ENCODE measurements at places on chromosomes 5 and 9.

- DNase-seq: no peak
These were observed 397.3 kb upstream of the KLF4 start for GRCh38 chr9:107886826-107887225.

DNA sequence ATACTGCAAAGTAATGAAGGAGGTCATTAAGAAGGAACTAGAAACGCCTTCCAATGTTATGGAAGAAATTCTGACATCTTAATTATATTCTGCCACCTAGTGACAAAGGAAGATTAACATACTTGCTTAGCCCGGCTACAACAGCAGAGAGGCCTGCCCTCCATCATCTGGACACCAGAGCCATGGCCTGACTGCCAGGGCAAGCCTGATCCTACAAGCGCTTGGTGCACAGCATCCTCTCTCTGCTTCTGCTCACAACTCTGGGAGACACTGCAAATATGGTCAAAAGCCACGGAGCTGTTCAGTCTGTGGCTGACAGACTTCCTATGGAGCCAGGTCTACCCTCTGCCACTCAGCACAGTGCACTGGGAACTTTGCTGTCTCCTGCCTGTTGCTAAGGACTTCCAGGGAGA, 87.3 kb upstream of the SLC44A1 start:
- no peak for DNase-seq

DNA sequence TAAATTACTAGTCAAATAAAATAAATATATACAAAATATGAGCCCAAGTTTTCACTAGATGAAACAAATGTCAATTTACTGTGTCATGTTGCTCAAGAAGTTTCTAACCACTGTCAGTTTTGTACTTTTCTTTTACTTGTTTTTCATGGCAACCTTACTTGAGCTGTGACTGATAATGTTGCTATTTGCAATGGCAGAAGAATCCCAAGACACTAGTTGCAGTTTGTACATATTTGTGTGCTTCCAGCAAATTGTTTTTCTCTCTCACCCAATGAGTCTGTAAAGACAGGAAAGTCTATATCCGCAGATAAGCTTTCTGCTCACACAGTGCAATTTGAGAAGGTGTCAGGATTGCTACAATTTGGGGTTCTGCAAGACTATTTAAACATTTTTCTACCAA, 338.6 kb upstream of the PCSK5 start:
- DNase-seq: no peak

DNA sequence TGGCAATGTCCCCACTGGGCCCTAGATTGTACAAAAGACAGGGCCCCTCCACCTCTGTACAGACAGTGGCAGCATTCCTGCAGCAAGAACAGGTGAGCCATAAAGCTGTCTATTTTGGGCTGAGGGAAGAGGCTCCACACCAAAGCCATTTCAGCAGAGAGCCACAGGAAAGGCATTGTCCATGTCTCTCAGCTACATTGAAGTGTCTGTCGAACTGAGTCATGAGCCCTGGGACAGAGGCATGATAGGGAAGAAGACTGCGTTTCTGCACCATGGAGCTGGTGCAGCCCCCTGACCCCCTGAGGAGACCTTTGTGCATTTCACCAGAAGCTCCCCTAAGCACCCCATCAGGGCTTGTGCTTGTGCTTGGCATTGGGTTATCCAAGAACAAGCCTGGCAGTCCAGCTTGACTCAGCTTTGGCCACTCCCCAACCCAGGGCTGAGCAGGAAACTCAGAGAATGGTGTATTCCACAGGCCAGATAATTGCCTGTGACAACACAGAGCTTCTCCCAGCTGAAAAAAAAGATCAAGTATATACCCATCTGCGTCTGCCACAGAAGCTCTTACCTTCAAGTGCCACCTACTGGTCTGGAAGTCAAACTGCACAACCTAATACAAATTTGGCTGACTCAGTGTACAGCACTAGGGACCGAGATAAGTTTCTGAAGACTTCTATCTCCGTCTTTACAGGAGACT, 5.9 kb upstream of the FRMD3 start:
- DNase-seq: no peak

DNA sequence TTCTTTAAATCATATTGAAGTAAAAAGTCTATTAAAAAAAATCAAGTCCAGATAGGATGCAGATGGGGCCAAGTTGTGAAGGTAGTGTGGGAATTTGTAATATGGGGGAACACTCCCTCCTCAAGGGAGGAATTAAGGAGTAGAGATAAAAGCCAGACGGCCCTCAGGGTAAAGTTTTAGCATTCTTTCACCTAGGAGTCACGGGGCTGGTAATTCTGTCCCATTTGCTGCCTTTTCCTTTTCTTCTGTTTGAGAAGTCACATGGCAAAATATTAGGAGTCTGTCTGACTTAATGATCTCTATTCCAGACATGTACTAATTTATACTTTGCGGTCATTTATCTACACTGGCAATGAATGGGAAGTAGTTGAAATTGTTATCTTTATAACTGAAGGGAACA, 61.9 kb downstream of the SNX24 start:
- DNase-seq: no peak

DNA sequence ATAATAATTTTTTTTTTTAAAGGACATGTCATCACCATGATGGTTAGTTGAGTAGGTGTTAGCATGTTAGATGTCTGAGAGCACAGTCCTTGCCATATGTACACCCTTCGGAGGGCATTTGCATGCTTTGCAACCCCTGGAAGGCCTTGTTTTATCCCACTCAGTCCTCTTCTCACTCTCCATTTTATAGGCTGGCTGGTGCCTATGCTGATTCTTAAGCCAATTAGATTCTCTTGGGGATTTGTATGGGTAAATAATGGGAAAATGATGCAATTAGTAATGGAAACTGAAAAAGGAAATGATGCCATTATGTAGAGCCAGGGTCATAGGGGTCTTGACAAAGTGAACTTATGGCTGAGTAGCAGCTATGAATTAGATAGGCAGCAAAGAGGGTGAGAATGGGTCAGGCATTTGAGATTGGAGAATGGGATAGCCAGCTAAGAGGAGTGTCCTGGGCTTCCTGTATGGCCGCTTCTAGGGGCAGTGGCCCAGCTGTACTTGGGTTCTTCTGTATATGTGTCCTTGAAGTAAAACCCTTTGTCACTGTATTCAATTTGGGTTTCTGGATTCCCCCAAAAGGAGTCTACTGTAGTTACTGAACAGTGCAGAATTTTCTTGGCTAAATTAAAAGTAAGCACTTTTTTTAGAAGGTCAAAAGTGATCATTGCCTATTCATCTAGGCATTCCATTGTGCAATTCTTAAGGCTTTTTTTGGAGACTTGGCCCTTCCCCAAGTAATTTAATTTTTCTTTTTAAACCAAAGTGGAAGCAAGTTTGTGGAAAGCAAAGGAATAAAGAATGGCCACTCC, 31.6 kb downstream of the LRRTM2 start:
- DNase-seq: no peak

DNA sequence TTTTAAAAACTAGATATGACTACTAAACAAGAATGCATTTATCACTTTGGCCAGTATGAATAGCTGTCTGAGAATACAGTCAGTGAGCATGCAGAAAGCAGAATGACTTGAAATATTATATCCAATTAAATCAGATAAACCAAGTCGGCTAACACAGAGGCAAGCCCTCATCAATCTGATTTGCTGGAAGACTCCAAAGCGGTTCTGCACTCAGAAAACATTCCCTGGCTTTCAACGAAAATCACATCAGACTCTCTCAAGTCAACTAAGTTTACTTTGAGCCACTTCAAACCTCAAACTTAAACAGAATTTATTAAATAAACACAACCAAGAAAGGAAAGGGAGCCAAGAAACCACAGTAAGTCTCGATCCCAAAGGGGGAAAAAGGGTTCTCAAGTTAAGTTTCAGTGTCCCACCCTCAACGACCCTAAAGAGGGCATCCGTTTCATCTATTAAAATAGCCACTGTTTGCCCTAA, 1.4 kb downstream of the MYO10 start:
- no peak for DNase-seq

DNA sequence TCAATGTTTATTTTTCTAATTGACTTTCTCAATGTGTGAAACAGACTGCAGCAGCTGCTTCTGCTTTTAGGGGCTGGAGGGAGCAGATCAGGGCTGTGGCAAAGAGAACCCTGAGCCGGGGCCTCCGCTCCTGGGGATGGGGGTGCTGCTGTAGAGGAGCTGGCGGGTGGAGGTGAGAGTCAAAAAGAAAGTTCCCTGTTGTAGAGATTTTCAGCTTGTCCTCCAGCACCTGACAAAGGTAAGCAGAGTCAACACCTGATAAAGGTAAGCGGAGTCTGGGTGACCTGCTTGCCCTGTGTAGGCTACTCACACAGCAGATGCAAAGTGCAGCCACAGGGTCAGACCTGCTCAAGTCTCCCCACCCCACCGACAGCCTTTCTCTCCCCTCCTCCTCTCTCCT, 252.4 kb upstream of the IRX1 start:
- DNase-seq: no peak

DNA sequence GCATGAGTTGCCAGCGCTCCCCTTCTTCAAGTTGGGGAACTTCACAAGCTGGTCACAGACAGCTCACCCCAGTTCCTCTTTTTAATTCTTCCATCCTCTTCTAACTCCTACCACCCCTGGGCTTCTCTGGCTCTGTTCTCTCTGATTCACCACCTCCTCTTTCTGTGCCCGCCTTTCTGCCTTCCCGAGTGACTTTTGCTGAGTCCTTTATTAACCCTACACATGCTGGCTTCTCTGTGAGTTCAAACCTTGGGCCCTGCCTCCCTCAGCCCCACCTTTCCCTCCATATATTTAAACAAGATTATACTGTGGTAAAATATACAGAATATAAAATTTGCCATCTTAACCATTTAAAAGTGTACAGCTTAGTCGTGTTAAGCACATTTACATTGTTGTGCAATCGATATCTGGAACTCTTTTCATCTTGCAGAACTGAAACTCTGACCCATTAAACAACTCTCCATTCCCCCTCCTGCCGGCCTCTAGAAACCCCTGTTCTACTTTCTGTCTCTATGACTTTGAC, 32.0 kb downstream of the SLC46A2 start:
- no peak for DNase-seq

DNA sequence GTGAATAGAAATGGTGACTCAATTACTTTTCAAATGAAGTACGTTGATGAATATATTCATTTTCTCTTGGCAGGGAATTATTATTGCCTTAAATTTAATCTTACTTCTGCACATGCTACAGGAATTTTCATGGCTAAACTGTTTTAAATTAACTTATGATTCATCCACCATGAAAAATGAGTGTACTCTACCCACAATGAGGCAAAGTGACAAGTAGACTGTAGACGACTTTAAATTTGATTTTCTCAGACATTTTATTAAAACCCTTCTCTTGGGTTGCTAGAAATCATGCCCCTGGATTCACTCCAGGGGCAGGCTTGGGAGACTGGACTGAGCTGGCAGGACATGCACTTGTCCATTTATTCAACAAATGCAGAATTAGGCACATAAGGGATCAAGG, 23.5 kb upstream of the ERAP2 start:
- no peak for DNase-seq

DNA sequence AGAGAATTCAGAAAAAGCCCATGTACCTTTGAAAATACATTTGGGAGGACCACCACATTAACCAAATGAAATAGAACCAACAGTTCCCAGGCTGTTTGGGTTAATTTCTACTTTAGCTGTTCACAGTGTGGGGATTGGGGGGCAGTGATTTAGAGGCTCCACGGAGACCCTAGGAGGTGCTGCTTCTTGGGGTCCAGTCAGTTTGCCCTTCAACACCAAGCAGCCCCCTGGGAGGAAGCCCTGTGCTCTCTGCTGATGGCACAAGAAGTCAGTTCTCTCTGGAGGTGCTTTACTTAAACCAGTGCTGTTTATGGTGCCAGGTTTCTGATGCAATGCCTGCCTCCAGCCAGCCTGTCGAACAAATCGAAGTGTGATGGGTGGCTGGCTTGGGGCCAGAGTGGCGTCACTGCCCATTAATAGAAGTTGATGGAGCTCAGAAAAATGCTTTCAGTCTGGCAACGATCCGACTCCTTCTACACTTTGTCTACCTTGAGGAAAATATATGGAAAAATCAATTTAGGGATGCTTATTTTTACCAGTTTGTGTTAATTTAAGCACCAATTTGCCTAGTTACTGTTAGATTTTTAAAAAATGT, 134.0 kb downstream of the SNX18 start:
- DNase-seq: no peak

GRCh38 chr5:173643964-173644363, 27.5 kb upstream of the BOD1 start:
- no peak for DNase-seq

DNA sequence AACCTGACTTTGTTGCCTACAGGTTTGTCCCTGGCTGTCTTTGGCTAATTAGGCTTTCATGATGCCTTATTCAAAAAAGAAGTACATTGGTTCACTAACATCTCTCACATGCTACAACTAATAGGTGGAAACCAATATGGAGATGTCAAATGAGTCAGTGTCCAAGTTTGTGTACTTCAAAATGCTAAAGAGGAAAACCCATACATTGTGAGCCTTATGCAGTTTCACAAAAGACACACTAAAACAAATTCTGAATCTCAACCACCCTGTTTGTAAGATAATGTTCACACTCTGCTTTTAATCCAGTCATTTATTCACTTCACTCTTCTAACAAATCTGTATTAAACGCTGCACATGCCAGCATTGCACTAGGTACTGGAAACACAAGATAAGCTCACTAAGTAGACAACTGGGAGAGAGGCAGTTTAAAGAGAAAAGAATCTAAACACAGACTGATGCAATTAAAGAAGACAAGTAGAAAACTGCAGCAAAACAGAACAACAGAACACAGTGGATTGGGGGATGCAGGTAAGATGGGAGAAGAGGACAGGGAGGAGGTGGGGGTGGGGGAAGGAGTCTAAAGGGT, 104.1 kb downstream of the DROSHA start:
- no peak for DNase-seq

DNA sequence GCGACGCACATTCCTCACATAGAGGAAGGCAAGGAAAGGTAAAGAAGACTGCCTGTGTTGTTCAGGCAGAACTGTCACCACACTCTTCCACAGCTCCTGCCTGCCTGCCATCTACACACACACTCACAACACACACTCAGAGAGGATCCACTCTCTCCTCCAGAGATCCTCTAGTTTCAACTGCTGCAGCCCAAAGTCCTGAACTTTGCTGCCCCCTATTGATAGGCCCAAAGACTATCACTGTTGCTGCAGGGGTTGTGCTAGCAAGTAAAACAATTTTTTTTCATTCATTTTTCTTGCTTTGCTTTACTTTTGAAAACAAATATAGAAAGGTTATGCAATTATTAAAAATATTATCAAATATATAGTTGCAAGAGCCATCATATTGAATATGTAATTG, 5.9 kb upstream of the CFAP90 start:
- no peak for DNase-seq

DNA sequence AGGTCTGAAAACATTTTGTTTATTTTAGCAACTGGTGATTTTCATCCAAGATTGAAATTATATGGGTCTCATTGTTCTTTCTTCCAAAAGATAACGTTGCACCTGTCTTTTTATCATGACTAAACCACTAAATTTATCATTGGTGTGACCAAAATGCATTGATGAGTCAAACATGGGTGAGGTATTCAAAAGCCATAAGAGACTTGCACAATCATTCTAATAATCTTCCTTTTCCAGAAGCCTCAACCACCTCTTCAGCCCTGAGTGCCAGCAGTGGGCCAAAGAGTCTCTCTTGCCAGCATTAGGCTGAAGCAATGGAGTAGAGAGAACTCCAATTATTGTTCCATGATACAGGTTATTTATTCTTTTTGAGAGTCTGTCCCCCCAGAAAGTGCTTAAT, 198.9 kb downstream of the LURAP1L start:
- no peak for DNase-seq

- DNase-seq: no peak
These were observed 77.6 kb upstream of the ADRB2 start for GRCh38 chr5:148748702-148749392.

GRCh38 chr9:115099901-115100300, 18.1 kb downstream of the TNC start:
- DNase-seq: no peak

- DNase-seq: no peak
These were observed 1236.0 kb downstream of the MAT2B start for GRCh38 chr5:164741376-164741775.

GRCh38 chr9:638152-638551, 203.3 kb upstream of the DMRT1 start:
- DNase-seq: no peak
